Naive thymus-derived CD4-positive, alpha-beta T cell (primary cell): ENCODE measurements at places on chromosomes 13 and 19. TPM values are rescaled to one million over a fixed set of nuclear protein-coding genes. Genes with fewer than 3 reads are reported as not detected.

GRCh38 chr19:15837221-15837731 is 21.8 kb upstream of the OR10H1 start:
- H3K4me3 ChIP-seq: peak overlapping the region; percentile 60
- peaks cover 5% of the 10 kb centered on the region for H3K36me3 ChIP-seq
- H3K27me3 ChIP-seq: no peaks in the 10 kb centered on the region
- peaks cover 5% of the 10 kb centered on the region for H3K4me1 ChIP-seq

DNA sequence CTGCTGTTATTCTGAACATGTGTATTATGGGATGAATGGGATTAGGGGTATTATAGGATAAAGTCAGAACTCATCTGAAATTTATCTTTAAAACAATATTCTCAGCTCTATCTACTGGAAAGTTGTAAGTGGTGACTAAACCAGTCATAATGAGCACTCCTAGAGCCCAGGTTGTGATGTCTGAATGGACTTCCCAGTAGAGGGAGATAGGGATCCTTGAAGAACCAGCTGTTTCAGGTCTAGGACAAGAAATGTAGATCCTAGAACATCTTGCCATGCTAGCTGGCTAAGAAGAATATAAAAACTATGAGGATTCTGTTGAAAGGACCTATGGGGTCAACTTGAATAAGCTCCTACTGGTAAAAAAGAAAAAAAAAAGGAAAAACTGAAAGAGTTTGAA is 310.8 kb downstream of the SLC7A1 start:
- no peaks in the 10 kb centered on the region for H3K27me3 ChIP-seq
- H3K4me1 ChIP-seq: no peaks in the 10 kb centered on the region
- H3K4me3 ChIP-seq: no peak overlapping the region
- no peak for DNase-seq
- H3K27ac ChIP-seq: no peak overlapping the region

- no peaks in the 10 kb centered on the region for H3K27me3 ChIP-seq
- H3K27ac ChIP-seq: no peak overlapping the region
- H3K4me3 ChIP-seq: no peak overlapping the region
- no peak for DNase-seq
- no peaks in the 10 kb centered on the region for H3K36me3 ChIP-seq
- no peaks in the 10 kb centered on the region for H3K4me1 ChIP-seq
Observed at GRCh38 chr19:12411893-12412292, 10.8 kb upstream of the ZNF799 start.

GRCh38 chr13:32284927-32285632 is 30.1 kb downstream of the ZAR1L start:
- no peak overlapping the region for H3K4me3 ChIP-seq
- H3K4me1 ChIP-seq: no peaks in the 10 kb centered on the region
- DNase-seq: no peak
- no peaks in the 10 kb centered on the region for H3K36me3 ChIP-seq

DNA sequence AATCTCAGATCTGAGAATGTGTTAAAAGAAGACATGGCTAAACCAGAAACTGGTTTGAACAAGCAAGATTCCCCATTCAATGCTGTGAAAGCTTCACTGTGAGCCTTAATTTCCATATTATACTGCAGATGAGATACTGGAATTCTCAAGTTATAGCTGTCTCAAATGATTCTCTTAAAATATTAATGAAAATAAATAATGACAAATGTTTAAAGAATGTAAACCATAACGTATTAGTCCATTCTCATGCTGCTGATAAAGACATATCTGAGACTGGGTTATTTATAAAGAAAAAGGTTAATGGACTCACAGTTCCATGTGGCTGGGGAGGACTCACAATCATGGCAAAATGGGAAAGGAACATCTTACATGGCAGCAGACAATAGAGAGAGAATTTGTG is 667.8 kb downstream of the SLITRK1 start:
- H3K36me3 ChIP-seq: no peaks in the 10 kb centered on the region
- no peak overlapping the region for H3K4me3 ChIP-seq
- H3K27ac ChIP-seq: no peak overlapping the region
- H3K4me1 ChIP-seq: no peaks in the 10 kb centered on the region
- no peaks in the 10 kb centered on the region for H3K27me3 ChIP-seq

- no peak overlapping the region for H3K4me3 ChIP-seq
- peak overlapping the region; percentile 99 for H3K27ac ChIP-seq
- H3K36me3 ChIP-seq: no peaks in the 10 kb centered on the region
- peaks cover 65% of the 10 kb centered on the region for H3K4me1 ChIP-seq
Observed at GRCh38 chr19:2058570-2059421, 7.8 kb upstream of the MKNK2 start.

DNA sequence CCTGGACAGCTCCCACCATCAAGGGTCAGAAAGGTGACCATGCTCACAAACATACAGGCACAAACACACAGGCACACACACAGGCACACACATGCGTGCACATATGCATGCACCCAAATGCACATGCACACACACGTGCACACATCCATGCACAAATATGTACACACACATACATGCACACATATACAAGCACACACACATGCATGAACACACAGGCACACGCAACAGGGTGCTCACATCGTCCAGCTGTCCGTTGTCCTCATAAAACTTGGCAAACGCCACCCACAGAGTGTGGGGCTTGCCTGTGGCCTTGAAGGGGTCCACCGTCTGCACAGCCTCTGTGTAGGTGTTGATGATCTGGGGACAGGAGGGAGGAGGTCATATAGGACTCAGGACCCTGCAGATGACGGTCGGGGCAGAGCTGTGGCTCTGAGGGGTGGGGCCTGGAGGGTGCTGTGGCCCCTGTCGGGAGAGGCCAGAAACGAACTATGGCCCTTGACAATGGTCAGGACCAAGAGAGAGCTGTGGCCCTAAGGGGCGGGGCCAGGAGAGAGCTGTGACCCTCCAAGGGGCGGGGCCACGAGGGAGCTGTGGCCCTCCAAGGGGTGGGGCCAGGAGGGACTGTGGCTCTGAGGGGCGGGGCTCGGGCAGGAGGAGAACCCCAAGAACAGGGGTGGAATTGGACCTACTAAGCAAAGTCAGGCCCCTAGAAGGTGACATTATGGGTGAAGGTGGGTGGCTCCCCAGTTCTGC is 6.2 kb downstream of the XAB2 start:
- DNase-seq: no peak
- H3K36me3 ChIP-seq: peaks cover 30% of the 10 kb centered on the region
- peaks cover 4% of the 10 kb centered on the region for H3K4me1 ChIP-seq

DNA sequence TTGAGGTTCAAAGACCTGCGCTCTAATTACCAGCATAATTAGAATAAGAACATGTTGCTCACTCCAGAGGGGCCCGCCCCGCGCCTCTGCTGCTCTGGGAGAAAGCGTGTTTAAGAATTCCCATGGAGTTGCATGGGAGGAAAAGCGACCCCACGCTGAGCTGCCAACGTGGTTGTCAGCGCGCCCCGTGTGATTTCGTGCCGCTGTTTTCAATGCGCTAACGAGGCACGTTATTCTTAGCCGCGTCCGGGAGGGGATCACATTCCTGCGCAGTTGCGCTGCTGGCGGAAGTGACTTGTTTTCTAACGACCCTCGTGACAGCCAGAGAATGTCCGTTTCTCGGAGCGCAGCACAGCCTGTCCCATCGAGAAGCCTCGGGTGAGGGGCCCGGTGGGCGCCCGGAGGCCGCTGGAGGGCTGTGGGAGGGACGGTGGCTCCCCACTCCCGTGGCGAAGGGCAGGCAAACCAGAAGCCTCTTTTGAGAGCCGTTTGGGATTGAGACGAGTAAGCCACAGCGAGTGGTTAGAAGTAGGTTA is 173.8 kb upstream of the SOX1 start:
- no peak for DNase-seq
- H3K27ac ChIP-seq: no peak overlapping the region
- H3K36me3 ChIP-seq: no peaks in the 10 kb centered on the region
- no peak overlapping the region for H3K4me3 ChIP-seq

GRCh38 chr19:35495107-35496064 is 5.1 kb upstream of the KRTDAP start:
- H3K36me3 ChIP-seq: no peaks in the 10 kb centered on the region
- no peaks in the 10 kb centered on the region for H3K4me1 ChIP-seq
- H3K27me3 ChIP-seq: no peaks in the 10 kb centered on the region
- DNase-seq: peak; percentile 53
- H3K4me3 ChIP-seq: no peak overlapping the region

DNA sequence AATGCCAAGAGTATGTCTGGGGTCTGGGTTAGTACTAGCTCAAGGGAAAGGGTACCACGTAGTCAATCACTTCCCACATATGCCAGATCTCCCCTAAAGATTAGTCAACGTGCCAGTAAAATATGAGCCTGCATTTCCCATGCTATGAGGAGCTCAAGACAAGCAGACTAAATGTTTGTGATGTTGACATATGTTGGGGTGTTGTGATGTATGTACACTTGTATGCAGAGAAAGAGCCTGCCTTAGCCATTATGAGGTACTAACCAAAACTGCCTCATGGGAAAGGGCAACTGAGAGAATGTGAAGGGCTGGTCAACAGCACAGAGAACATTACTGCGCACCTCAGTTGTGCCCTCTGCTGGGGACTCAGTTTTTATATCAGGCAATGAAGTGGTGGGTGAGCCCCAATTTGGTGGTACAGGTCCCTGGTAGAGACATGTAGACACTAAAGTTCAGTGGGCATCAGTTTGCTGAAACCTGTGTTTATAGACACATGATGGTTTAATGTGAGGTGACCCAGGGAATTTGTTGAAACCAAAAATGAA is 287.0 kb downstream of the DCT start:
- no peaks in the 10 kb centered on the region for H3K27me3 ChIP-seq
- DNase-seq: no peak
- H3K4me3 ChIP-seq: no peak overlapping the region
- H3K4me1 ChIP-seq: no peaks in the 10 kb centered on the region
- no peak overlapping the region for H3K27ac ChIP-seq

GRCh38 chr13:23953860-23954512 is 56.7 kb upstream of the C1QTNF9B start:
- no peaks in the 10 kb centered on the region for H3K36me3 ChIP-seq
- H3K4me1 ChIP-seq: no peaks in the 10 kb centered on the region
- H3K27me3 ChIP-seq: no peaks in the 10 kb centered on the region
- DNase-seq: no peak
- no peak overlapping the region for H3K4me3 ChIP-seq
- H3K27ac ChIP-seq: no peak overlapping the region

DNA sequence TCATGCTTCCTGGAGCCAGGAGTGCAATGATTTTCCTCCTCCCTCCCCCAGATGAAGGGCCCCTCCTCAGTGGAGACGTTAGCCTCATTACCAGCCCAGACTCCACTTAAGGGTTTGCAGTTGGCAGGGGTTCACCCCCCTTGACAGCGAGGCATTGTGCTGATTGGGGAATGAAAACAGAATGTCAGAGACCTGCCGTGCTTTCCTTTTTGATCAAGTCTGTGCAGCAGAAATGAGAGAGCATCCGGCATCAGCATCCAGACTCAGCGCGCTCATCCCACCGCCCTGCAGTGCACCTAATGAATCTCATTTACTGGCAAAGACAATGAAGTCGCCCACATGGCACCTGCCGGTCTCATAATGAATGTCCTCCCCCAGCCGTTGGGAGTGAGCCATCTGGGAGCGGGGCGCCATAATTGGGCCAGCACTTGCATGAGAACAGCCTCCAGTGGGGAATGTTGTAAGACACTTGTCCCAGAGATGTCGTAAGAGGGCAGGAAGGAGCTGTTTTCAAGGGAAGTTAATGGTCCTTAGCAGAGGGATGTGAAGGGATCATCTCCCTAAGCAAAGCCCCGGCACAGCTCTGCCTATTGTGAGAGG is 98.3 kb upstream of the UQCRFS1 start:
- no peaks in the 10 kb centered on the region for H3K27me3 ChIP-seq
- H3K27ac ChIP-seq: no peak overlapping the region
- no peaks in the 10 kb centered on the region for H3K4me1 ChIP-seq
- no peak overlapping the region for H3K4me3 ChIP-seq
- DNase-seq: no peak
- H3K36me3 ChIP-seq: no peaks in the 10 kb centered on the region

DNA sequence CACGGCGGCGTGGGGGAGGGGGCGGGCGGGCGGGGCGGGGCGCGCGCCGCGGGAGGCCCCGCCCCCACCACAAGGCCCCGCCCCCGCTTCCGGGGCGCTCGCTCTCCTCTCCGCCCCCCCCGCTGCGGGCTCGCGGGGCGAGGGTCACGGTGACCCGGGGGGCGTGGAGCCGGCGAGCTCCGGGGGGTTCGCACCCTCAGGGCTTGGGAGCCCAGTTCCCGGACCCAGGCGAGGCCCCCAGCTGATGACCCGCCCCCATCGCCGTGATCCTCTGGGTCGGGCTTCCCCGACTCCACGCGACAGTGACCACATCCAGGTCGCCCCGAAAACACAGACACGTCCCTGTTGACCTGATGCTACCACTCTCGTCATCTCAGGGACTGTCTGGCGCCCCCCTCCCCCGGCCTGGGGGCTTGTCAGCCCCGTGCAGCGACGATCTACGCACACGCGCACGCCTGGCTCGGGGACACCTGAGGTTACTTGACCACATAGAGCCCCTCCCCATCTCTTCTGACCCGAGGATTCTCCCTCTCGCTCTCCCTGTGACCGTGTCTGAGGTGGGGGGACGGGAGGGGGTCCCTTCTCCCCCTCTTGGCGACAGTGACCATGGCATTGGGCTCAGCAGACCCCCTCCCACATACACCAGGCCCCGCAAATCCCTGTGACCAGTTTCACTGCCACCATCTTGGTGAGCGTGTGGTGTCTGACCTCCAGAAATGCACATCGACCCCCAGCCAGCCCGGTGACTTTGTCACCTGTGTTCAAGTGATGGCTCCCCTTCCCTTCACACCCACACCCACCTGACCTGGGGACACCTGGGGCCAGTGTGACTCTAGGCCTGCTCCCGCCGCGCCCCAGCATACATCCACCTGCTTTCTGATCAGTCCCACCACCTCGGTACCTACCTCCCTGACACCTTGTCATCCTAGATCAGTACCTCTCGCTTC is 670 bp downstream of the MAP2K7 start:
- H3K36me3 ChIP-seq: no peaks in the 10 kb centered on the region
- H3K27me3 ChIP-seq: no peaks in the 10 kb centered on the region
- peak overlapping the region; percentile 91 for H3K4me3 ChIP-seq
- peak overlapping the region; percentile 77 for H3K27ac ChIP-seq
- H3K4me1 ChIP-seq: peaks cover 24% of the 10 kb centered on the region

GRCh38 chr19:49210901-49211451 is 53.4 kb downstream of the TRPM4 start:
- H3K36me3 ChIP-seq: no peaks in the 10 kb centered on the region
- DNase-seq: no peak
- H3K4me1 ChIP-seq: no peaks in the 10 kb centered on the region
- no peak overlapping the region for H3K4me3 ChIP-seq
- H3K27me3 ChIP-seq: no peaks in the 10 kb centered on the region
- H3K27ac ChIP-seq: no peak overlapping the region

- H3K36me3 ChIP-seq: no peaks in the 10 kb centered on the region
- no peak overlapping the region for H3K4me3 ChIP-seq
- no peak overlapping the region for H3K27ac ChIP-seq
Observed at GRCh38 chr13:58043971-58044370, 412.4 kb downstream of the PCDH17 start.

GRCh38 chr19:44635581-44636438 is 7.9 kb upstream of the PVR start:
- no peaks in the 10 kb centered on the region for H3K4me1 ChIP-seq
- no peaks in the 10 kb centered on the region for H3K36me3 ChIP-seq
- no peak overlapping the region for H3K4me3 ChIP-seq
- H3K27ac ChIP-seq: no peak overlapping the region
- no peak for DNase-seq

GRCh38 chr19:28876609-28877123 is 336.3 kb downstream of the UQCRFS1 start:
- no peak overlapping the region for H3K4me3 ChIP-seq
- no peaks in the 10 kb centered on the region for H3K36me3 ChIP-seq
- no peak for DNase-seq
- H3K27ac ChIP-seq: no peak overlapping the region

Gene PRSS57
- not detected for polyA plus RNA-seq

Gene CALR
- polyA plus RNA-seq: 155 TPM

Gene IFT88
- 7.9 TPM for polyA plus RNA-seq

Gene SOX1
- polyA plus RNA-seq: not detected

Gene CGB8
- not detected for polyA plus RNA-seq

Gene EPSTI1
- 15.6 TPM for polyA plus RNA-seq

Gene ZSCAN1
- polyA plus RNA-seq: not detected

Gene OPA3
- 9.2 TPM for polyA plus RNA-seq

Gene IGFL2
- not detected for polyA plus RNA-seq
